ENCODE measurements at places on chromosomes 7 and 10. TPM values are rescaled to one million over a fixed set of nuclear protein-coding genes. Genes with fewer than 3 reads are reported as not detected.

Gene ZCWPW1
- 4.4 TPM for total RNA-seq

Gene ERVW-1
- total RNA-seq, result not detected

Gene PNLIP
- 2.7 TPM for total RNA-seq

Gene TSPAN33
- 8.3 TPM for total RNA-seq

Gene MNX1
- total RNA-seq, result not detected

Gene CACNA2D1
- 40.5 TPM for total RNA-seq

Gene MCM10
- 0.81 TPM for total RNA-seq

Gene LDB3
- total RNA-seq, result 132 TPM

Gene ACTL6B
- total RNA-seq, result not detected

Gene CADPS2
- 15.2 TPM for total RNA-seq

Gene AFAP1L2
- total RNA-seq, result 16.3 TPM

Gene SPAM1
- total RNA-seq, result not detected

Gene CCDC172
- total RNA-seq, result not detected

Gene LRRC61
- total RNA-seq, result 2.6 TPM
